HEK293T (cell line): ENCODE measurements at places on chromosomes 16 and 17.

DNA sequence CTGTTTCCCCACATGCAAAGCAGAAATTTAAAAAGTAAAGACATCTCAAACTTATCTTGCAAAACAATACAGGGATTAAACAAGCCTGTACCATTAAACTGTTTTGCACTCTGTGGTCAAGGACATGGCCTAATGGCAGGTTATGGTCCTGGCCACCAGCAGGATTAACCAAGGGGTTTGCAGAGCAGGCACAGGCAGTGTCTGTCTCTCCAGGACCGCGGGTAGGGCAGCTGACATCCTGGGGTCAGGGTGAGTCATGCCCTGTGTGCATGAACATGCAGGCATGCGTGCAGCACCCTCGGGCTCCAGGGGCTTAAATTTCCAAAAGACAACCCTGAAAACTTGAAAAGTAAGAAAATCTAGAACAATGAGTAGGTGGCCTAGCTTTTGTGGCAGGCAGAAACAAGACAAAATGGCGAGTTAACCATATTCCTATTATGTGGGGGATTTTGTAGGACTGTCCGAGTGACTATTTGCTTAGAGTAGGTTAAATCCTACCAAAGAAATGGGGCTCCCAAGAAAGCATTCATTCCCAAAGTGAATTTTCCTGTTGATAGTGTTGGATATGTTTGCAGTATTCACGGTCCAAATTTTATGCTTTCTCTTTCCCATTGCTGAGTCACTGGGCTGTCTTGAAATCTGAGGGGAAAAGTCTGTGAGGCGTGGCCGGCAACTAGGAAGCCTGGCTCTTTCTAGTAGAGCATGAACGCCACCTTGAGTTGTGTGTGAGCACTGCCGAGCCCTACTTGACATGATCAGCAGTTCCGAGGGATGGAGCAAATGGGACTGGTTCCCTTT lies 158.4 kb upstream of the FAM20A start:
- peak; percentile 88 for DNase-seq

GRCh38 chr16:63175313-63175712 lies 1139.1 kb upstream of the CDH8 start:
- DNase-seq = no peak

DNA sequence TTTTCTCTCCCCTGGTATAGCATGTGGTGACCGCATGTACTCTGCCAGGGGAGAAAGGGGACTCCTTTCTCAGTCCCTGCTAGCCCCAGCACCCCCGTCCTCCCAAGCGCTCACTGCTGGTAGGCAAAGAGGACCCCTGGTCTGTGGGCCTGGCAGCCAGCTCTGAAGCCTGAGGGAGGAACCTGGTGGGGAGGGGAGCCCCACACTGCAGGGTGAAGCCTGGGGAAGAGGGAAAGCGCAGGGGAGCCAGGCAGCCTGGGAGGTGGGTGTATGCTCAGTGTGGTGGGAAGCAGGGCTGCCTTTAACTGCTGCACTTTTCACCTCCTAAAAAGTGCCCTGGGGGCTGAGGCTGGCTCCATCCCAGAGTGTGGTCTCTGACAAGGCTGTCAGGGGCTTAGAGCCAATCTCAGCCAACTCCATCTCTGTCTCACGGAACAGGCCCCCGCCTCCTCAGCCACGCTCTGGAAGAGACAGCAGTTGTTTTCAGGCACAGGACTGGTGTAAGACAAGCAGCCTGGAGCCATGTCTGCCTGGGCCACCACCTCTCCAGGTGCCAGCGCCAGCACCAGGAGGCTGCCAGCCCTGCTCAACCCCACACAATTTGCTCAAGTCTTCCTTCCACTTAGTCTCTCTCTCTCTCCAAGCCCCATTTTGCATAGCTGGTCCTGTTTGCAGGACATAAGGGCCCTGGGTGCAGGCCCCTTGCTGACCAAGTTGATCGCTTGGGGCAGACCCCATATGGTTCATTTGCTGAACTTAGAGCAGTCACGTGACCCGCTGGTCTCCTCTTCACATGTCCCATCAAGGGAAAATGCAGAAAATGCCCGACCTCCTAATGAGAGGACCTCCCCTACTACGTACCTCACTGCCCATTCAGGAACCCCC lies 14.7 kb upstream of the TBX2 start:
- DNase-seq = no peak

DNA sequence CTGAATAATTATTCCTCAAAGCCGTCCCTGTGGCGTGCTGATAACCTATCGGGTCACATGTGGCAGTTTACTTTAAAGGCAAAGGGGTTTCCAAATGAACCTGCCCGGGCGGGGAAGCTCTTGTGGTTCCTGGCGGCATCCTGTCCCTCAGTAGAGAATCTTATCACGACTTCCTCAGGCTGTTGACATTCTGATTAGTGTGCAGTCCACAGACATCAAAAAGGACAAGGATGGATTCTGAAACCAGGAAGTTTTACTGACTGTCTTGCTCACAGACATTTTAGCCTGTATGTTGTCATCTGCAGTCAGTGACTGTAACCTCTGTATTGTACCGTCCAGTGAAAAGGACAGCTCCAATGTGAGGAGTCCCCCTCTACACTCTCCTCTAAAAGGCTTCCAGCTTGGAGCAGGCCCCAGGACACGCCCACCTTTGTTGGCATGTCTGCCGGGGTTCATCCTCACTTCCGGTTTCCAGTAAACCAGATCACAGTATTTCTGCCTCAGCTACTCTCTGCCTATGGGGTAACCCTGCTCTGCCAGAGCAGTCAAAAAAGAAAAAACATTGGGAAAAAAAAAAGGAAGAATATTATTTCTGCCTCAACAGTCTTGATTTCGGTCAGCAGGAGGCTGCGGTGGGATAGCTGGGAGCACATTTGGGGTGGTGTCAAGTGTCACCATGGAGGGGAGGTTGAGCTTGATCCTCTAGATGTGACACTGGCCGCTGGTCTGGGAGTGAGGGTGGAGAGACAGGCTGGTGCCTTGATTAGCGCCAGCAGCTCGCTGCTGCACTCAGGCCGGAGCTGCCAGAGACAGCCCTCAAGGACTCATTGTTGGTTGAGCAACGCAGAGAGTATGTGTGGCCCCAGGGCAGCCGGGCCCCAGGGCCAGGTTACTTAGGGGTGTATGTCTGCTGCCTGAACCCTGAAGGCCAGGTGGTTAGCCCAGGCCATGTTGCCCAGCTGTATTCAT lies 89.0 kb upstream of the DNAH17 start:
- no peak for DNase-seq

- no peak for DNase-seq
Observed at GRCh38 chr17:52027081-52027480, 131.4 kb downstream of the CA10 start.

- DNase-seq = no peak
Observed at GRCh38 chr17:74963656-74964055, 8.9 kb downstream of the HID1 start.

DNA sequence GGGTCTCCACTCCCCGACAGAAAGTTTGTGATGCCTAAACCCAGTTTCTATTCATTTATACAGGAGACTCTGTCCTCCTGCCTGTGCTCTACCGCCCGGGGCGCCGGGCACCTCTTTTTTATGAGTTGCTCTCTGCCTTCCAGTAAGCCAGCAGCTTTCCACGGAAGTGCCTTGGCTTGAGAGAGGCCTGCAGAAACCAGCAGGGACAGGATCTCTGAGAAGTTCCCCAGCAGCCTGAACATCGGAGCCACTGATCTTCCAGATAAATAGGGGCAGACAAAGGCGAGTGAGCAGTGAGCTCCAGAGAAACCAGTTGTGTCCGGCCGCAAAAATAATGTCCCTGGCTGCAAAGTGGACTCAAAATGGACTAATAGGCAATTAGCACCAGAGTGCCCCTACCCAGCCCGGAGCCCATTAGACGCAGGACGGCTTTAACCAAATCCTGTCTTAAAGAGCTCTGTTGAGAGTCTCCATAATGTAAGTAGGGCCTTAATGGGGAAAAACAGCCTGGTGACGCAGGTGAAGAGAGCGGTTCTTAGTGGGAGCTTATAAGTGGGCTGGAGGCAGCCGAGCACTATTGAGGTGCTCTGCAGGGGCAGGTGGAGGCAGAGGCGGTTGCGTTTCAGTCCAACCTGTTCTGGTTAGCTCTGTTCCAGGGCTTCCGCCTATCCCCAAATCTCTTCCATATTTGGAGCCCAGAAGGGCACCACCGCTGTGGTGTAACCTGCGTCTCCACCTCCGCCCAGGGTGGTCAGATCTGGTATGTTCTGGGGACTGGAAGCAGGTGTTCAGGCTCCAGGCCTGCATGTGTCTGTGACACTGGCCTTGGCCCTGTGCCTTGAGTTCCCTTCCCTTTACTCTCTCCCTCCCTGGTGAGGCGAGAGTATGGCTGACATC lies 74.1 kb downstream of the NT5M start:
- DNase-seq = no peak

GRCh38 chr16:10770907-10771306 lies 27.3 kb downstream of the NUBP1 start:
- no peak for DNase-seq

- no peak for DNase-seq
Observed at GRCh38 chr17:11922638-11923037, 74.6 kb downstream of the ZNF18 start.

DNA sequence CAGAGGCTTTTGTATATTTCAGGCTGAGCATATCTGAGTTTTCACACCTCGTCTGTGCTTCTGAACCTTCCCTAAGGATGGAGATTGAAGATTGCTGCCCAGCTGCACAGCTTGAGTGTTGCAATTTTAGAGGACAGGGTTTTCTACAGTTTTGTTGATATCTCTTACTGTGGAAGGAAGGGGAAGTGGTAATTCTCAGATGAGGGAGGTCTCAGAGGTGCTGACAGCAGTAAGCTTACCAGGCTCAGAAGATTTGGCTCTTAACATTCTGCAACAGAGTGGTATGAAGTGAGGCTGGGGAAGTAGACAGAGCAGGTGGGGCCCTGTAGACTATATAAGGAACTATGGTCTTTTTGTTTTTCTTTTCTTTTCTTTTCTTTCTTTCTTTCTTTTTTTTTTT lies 45.8 kb upstream of the ARHGAP17 start:
- DNase-seq = no peak

DNA sequence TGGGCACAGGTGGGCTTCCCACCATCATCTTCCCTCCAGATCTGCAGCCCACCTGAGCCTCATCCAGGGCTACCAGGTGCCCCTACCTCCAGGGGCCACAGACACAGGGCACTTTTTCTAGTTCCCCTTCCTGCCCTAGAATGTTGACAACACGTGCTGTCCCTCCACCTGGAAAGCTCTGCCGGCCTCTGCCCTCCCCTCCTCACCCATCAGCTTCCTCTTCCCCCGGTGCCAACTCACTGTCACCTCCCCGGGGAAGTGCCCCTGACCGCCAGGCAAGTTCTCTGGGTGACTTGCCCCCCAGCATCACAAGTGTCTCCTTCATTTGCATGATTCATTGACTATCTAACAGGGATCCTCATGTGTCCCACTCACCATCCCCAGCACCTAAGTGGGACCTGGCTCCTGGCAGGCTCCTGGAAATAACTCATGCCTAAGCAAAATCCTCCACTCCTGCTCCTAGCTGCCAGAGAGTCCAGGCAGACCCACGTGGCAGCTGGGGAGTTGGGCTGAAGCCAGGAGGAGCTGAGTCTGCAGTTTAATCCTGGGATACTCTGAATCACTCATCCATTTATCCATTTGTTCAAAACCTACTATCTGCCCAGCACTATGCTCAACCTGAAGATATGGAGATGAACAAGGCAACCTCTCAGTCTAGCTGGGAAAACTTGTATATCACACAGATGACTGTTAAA lies 304.4 kb downstream of the FOXL1 start:
- no peak for DNase-seq

- DNase-seq = no peak
Observed at GRCh38 chr17:539766-540165, 174.9 kb downstream of the VPS53 start.

GRCh38 chr16:88591577-88592021 lies 21.4 kb downstream of the ZC3H18 start:
- no peak for DNase-seq

- DNase-seq = no peak
Observed at GRCh38 chr16:88809068-88809675, 2.6 kb downstream of the APRT start.

DNA sequence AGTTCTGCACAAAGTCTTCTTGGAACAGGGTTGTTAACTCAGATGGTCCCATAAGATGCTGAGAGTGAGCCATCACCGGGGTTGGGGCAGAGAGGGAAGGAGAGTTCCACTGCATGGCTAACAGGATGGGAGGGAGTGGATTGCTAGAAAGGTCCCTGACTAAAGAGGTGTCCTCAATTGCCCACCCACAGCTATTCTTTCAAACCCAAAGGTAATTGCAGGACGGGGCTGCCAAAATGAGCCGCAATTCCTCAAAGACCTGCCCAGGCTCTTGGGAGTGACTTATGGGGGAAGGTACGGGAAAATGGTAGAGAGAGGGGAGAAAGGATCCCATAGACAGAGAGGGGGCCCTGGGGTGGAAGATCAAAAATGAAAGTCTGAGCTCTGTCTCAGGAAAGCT lies 60.4 kb downstream of the DYNLRB2 start:
- DNase-seq = no peak

DNA sequence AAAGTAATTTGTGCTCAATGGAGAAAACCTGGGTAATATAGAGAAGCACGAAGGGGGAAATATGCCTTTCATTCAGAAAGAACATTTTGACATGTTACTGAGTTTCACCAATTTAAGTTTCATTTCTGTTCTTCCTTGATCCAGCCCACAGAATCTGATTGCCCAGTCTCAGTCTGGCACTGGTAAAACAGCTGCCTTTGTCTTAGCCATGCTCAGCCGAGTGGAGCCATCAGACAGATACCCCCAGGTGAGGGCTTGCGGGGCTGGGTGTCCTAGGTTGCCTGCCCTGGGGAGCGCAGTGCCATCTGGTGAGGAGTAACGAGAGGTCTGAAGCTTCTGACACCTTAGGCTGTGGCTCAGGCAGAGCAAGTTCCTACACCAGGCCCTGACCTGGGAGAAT lies 17.7 kb downstream of the DDX19A start:
- DNase-seq = no peak

DNA sequence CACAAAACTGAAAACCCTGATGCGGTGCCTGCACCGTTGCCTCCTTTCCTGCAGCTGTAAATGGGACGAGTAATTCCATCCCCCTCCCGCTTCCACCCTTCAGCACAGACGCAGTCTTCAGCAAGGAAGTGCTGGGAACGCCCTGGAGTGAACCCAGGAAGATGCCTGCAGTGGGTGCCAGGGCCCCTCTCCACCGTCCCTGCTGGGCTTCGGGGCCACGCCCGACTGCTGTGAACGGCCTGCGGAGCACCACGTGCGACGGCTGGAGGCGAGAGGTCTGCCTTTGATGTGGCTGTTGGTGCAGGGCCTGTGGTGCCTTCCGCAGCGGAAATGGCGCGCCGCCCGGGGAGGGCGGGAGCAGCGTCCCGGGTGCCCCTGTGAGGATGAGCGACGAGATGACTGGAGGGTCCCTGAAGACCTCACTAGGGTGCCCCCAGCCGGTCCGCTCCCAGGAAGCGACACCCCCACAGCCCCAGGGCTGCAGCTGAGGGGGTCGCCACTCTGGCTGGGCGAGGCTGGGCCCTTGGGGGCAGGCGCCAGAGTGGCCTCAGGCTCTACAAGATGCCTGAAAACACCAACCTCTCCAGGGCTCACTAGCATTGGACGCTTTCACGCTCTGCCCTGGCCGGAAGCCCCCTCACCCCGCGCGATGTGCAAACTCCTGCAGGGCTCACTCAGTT lies 749 bp upstream of the MC1R start:
- DNase-seq = peak; percentile 50

DNA sequence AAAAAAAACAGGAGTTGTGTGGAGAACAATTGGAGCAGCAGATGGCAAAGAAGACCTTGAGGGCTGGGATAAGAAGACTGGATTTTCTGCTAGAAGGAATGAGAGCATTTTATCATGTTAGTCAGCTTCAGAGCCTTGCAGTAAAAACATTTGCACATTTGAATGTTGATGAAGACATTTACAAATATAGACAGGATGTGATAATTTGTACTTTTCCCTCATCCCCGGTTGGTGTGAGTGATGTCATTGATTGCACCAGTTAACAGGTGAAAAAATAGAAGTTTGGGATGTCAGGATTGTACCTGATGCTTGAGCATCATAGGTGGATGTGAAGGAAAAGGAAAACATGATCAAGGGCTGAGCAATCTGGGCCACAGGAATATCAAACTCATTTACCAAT lies 22.6 kb upstream of the MAPK3 start:
- DNase-seq = no peak
